Hindlimb muscle (tissue), 1 donor: ENCODE measurements at places on chromosomes 6 and 20. TPM values are rescaled to one million over a fixed set of nuclear protein-coding genes. Genes with fewer than 3 reads are reported as not detected.
A peak's percentile ranks its signal among the peaks of the same experiment; 100 is the strongest.

- no peak for DNase-seq
Observed at GRCh38 chr6:42428326-42429041, 23.2 kb downstream of the TRERF1 start.

DNA sequence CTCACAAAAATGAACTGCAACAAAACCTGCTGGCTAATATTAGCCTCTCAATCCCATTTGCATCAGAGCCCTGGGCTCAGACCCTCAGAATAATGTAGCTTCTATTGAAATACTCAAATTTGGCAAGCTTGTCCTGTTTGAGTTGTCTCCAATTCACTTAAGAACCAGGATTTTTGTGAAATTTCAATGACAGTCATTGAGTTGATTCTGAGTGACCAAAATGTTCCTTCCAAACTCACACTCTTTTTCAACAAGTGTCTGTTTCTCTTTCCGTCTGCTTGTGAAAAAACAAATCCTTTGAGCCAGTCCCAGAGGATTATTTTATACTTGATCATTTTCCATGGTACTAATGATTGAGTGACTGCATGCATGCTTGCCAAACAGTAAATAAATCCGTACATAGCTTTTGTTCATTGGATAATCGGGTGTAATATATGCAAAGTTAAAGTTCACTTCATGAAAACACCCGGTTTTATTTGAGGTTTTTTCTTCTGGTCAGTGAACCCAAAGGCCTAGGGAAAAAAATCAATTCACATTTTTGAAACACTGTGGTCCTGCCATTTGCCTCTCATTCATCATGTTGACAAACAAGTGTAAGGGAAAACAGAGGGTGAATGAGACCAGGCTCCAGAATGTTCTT lies 16.4 kb upstream of the SLC22A2 start:
- DNase-seq: no peak

- peak; percentile 77 for DNase-seq
Observed at GRCh38 chr6:144449911-144450597, 164.9 kb downstream of the UTRN start.

DNA sequence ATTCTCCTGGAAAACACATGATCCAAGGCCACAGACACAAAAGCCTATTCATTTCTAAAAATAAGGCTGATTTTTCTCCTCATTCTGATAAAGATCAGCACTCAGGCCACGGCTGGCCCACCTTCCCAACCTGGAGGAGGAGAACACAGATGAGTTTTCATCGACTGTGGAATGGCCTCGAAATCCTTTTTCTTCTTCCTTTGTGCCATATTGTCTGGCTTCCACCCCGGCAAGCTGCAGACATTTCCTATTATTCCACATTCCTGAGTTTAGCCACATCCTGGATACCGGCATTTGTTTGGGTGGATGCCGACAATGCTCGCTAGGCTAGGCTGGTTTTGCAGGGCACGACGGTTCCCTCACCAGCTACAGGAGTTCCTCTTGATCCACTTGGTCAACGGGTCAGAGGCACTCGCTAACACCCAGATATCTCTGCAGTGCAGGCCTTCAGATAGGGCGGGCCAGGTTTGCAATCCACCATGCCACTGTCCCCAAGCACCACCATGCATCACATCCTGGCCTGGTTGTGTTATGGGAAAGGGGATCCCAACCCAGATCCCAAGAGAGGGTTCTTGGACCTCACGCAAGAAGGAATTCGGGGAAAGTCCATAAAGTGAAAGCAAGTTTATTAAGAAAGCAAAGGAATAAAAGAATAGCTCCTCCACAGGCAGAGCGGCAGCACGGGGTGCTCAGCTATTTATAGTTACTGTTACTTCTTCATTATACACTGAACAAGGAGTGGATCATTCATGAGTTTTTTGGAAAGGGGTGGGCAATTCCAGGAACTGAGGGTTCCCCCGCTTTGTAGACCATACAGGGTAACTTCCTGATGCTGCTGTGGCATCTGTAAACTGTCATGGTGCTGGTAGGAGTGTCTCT lies 4.2 kb upstream of the CTSZ start:
- DNase-seq: no peak

GRCh38 chr6:113994934-113995342 lies 24.0 kb upstream of the HDAC2 start:
- DNase-seq: peak; percentile 33

- DNase-seq: no peak
Observed at GRCh38 chr6:50390416-50390815, 322.9 kb upstream of the TFAP2D start.

GRCh38 chr6:87498048-87498447 lies 25.3 kb downstream of the SLC35A1 start:
- DNase-seq: no peak

JPH2 gene
- polyA plus RNA-seq: 127 TPM
